Right ventricle myocardium inferior (tissue), 1 donor: ENCODE measurements at places on chromosomes 1 and 21. TPM values are rescaled to one million over a fixed set of nuclear protein-coding genes. Genes with fewer than 3 reads are reported as not detected.

RNU11 gene
- not detected for total RNA-seq

UBL4B gene
- not detected for total RNA-seq

PTPN22 gene
- 0.43 TPM for total RNA-seq

CRNN gene
- not detected for total RNA-seq

TRIM17 gene
- total RNA-seq = 0.38 TPM

AGO4 gene
- 16.5 TPM for total RNA-seq

C4BPA gene
- total RNA-seq = not detected

DMRTA2 gene
- not detected for total RNA-seq

CIART gene
- total RNA-seq = 12.8 TPM

S100A3 gene
- total RNA-seq = 0.49 TPM

IL10RB gene
- total RNA-seq = 8.9 TPM

TNFAIP8L2 gene
- 2.6 TPM for total RNA-seq

S100A12 gene
- 4.0 TPM for total RNA-seq

SLC16A4 gene
- 2.6 TPM for total RNA-seq

DCDC2B gene
- total RNA-seq = not detected

DCST2 gene
- total RNA-seq = 0.35 TPM

TSPEAR gene
- 0.65 TPM for total RNA-seq

ZBTB8A gene
- total RNA-seq = 2.8 TPM

SLC30A2 gene
- total RNA-seq = 4.0 TPM

LCE2B gene
- total RNA-seq = not detected

YARS1 gene
- total RNA-seq = 29.8 TPM

C1QB gene
- 165 TPM for total RNA-seq

TMOD4 gene
- not detected for total RNA-seq

CELA3A gene
- total RNA-seq = not detected

KCNE1 gene
- total RNA-seq = 5.5 TPM

CFAP45 gene
- 1.0 TPM for total RNA-seq
